Renal cortical epithelial cell (primary cell): ENCODE measurements at places on chromosomes 3 and 15. TPM values are rescaled to one million over a fixed set of nuclear protein-coding genes. Genes with fewer than 3 reads are reported as not detected.
A peak's percentile ranks its signal among the peaks of the same experiment; 100 is the strongest.

DNA sequence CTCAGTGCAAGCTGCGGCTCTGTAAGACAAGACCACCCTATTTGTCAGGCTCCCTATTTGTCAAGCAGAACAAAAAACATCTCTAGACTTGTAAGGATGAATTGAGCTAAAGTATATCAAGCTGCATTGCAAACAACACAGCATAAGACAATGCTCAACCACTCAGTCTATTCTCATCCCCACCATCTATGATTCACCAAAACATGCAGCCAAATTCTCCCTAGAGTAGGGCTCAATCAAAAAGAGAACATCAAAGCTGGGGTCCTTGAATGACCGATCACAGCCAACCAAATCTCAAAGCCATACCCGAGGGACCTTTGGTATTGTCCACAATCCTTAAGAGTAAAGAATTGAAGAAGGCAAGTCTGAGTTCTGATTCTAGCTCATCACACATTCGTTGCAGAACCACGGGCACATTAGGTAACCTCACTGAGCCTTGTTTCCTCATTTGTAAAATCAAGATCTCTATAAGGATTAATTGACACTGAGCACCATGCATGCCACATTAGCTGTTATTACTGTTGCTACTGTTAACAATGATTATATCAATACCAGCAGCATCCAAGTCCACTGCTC, 31.2 kb downstream of the RFTN1 start:
- DNase-seq: no peak

DNA sequence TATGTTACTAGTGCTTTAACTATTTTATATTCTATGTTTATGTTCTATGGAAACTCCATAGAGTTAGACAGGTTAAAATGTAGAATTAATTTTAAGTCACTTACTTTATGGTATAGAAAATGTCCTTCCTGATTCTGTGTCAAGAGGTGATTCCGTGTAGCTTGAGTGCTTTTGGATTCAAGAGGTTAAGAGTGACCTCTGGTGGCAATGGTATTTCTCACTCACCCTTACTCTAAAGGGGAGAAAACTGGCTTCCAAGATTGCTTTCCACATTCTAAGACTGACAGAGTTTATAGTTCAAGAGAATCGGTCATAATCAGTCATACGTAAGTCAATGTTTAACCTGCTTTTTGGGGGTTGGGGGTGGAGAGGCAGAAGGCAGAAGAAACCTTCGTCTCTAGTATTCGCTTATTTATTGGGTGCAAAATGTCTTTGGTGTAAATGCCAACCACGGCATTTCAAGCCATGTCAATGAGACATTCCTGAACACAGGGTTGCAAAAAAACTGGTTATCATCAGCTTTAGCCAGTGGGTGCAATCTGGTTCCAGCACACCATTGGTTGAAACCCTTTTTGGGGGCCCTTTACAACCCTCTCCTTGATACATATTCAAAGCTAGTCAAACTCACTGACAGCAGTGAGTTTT, 92.0 kb upstream of the VGLL3 start:
- peak; percentile 66 for DNase-seq

DNA sequence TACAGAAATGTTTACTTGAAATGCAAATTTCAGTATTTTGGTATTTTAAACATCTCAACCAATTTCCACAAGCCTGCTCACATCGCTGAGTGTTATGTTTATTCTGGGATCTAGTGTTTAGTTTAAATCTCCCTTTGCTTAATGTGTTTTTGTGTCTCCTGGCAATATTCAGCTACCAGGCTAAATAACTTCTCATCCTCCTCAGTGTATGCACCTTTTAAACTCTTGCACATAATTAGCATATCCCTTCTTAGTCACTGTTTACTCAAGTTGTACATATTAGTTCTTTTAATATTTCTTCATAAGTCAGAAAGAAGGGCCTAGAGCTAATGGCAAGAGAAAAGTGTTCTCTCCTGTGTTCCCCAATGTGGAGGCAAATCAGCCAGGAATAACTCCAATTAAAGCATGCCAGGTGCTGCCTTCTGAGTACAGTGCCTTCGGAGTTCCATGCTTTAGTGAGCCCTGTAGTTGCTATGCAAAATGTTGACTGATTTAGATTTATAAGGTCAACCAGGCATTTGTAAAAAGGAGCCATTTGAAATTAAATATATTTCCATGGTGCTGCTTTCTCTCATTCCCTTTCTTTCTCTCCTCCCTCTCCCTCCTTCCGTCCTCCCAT, 234.3 kb downstream of the GAP43 start:
- peak; percentile 41 for DNase-seq

DNA sequence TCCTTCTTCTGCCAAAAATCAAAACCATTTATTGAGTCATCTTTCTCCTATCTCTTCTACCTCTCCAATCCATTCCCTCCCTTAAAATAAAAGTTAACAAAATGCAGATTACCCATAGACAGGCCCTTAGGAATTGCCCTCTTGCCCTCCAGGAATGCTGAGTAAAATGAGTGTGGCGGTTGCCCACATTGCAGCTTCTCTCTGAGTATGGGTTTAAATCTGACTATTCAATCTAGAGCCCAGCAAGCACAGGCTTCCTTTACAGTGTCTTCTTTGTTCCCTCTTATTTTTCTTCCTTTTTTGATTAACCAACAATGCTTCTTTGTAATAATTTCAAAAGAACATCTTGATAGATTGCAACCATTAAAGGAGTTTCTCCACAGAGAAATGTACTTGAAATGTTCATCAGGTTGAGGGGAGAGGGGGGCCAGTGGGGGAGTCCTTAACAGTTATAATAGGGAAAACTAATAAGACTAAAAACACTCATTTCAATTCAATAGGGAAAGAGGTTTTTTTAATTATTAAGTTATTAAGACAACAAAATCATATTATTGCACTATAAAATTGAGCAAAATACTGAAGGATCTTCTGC, 135.3 kb upstream of the LMCD1 start:
- DNase-seq: no peak

DNA sequence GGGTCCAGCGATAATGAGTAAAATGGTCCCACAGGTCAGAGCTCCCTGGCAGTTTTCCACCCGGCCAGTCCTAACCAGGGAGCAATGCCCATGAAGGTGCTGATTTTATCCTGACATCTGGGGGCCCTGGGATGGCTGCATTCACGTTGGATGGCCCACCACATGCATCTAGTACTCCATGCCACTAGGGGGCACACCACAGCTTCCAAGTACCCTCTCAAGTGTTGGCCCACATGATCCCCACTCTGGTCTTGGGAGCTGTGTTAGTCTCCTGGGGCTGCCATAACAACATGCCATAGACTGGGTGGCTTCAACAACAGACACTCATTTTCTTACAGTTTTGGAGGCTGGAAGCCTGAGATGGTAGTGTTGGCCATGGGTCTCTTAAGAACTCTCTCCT, 225.5 kb downstream of the SLCO3A1 start:
- DNase-seq: no peak

DNA sequence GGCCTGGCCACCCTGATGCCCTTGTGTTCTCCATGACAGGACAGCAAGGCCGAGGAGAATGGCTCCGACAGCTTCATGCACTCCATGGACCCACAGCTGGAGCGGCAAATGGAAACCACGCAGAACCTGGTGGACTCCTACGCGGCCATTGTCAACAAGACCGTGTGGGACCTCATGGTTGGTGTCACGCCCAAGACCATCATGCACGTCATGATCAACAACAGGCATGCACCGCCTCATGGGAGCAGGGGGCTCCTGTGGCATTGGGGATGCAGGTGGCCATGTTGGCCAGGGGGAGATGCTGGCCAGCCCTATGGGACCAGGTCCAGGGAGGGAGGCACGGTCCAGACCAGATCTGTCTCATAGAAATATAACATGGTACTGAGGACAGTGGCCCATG, 62.9 kb downstream of the GOLGA8B start:
- no peak for DNase-seq

DNA sequence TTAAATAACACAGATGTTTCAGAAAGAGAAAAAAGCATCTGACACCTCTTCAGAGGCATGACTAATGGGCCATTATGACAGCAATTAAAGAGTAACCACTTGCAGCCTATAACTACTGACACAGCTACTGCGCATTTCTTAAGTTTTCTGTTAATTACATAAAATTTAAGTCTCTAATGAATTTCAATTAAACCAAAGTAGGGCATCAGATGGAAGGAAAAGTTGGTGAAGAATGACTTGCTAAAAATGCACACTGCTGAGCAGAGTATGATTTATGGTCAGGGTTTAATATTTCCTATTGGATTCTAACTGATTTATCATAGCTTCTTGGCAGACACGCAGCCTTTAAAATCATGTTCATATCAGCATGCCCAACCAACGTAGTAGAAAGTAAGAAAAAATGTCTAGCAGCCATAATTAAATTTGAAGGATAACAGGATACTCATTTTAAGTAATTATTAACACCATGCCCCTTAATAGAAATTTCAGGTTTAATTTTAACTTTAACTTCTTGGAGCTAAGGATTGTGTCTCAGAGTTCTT, 140.0 kb downstream of the CBLB start:
- peak; percentile 20 for DNase-seq

DNA sequence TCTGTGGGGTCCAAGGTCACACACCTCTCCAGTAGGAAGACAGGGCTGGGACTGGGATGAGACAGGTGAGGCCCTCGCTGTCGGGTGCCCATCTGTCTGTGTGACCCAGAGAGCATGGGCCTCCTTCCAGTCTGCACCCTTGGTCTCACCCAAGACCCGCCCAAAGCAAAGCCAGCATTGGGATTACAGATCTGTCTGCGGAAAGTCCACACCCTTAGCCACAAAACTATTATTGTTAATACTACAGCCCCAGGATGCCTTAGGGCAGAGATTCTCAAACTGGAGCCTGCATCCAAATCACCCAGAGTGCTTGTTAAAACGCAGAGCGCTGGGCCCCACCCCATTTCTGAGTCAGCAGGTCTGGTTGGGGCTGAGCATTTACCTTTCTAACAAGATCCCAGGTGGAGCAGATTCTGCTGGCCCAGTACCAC, 58.5 kb upstream of the ZNF148 start:
- DNase-seq: peak; percentile 48

- no peak for DNase-seq
Measured at GRCh38 chr3:153305189-153305588, 143.2 kb downstream of the RAP2B start.

- peak; percentile 25 for DNase-seq
Measured at GRCh38 chr3:61736506-61736905, 175.1 kb downstream of the PTPRG start.

DNA sequence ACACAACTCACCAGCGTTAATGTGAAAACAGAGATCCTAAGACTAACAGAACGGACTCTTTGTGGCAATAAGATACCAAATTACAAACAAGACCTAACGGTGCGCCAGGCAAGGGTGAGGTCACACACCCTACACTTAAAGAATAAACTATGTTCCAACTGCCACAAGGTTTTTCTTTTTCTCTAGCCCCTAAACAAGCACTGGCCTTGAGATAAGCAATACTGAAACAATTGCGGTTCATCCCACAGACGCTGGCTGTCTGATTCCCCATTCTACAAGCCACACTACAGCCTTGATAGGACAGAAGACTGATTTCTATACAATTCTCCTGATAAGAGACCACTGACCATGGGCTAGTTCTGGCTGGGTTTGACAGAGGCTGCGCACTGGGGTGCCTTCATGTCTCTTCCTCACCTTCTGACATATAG, 20.5 kb upstream of the LIMD1 start:
- no peak for DNase-seq

- DNase-seq: peak; percentile 1
Measured at GRCh38 chr3:74465715-74466410, 148.6 kb downstream of the CNTN3 start.

DNA sequence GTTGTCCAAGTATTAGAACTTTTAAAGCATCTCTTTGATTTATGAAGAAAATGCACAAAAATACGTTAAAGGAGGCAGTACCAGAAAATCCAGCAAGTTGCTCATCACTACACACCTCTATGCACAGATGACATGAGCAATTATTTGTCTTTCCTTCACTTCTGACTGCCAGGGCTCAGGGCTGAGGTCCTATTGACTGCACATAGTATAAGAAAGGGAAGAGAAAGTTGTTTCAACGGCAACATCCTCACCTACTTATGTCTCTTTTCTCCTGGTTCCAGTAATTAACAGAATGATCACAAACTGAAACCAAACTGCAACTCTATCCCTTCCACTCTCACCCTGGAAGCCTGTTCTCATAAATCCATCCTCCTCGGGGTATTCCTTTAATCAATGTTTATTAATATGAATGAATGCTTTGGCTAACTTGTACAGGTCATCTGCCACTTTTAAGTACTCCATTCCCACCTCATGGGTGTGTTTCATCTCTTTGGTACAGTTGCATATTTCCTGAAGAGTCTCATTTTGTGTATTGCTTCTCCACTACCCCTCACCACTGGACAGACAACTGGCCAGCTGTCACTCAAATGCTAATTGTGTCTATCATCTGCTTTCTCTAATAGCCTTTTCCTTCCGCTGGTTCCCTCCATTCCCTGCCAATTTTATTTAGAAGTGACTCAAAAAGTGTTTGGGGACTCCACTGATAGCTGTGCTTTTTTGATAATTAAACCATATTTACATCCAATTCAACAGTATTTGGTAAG, 34.5 kb downstream of the RAB27A start:
- no peak for DNase-seq

- DNase-seq: peak; percentile 53
Measured at GRCh38 chr3:22960105-22960984, 242.8 kb upstream of the UBE2E2 start.

- no peak for DNase-seq
Measured at GRCh38 chr15:67707520-67708283, 117.6 kb upstream of the SKOR1 start.

The ASB14 gene
- 0.17 TPM in 1 of 2 replicates, not detected in the other for total RNA-seq

The PATL2 gene
- not detected in 2 replicates for total RNA-seq

The CTXN2 gene
- total RNA-seq: 0.05 TPM in 1 of 2 replicates, not detected in the other

The NOX5 gene
- total RNA-seq: 0.55 TPM in 1 of 2 replicates, not detected in the other

The CLDN18 gene
- not detected in 2 replicates for total RNA-seq

The CCR8 gene
- total RNA-seq: 1.0 TPM in 1 of 2 replicates, not detected in the other

The ANKUB1 gene
- total RNA-seq: not detected in 2 replicates

The MNS1 gene
- 0.35 and 4.2 TPM in 2 replicates for total RNA-seq
